Mesenteric fat pad (tissue), 1 donor: ENCODE measurements at places on chromosomes 4 and X.

- DNase-seq, result no peak
Observed at GRCh38 chr4:22471999-22472461, 43.8 kb downstream of the ADGRA3 start.

DNA sequence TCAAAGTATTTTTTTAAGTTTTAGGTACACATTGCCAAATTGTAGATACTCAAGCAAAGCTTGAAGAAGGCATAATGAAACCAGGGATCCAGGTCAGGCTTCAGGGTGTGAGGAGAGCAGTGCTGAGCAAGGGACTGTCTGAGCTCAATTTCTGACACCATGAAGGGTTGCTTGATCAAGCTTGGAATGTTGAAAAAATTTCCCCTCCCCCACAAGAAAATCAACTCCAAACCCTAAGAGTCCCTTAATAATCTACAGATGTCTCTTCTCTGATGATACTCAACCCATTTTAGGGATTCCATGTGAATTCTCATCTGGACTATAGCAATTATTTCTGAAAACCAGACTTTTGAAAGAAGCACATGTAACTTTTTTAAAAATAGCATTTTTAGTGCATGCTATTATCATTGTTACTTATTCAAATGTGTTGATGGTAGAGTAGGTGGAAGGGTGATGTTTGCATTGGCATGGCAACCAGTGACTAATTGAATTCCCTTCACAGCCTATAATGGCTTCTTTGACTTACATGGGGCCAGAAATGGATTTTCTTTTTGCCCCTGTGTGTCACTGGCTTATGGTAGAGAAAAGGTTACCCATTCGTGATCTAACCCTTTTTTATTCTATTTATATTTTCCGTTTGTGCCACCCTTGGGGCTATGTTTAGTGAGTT is 252.0 kb downstream of the FBXW7 start:
- no peak for DNase-seq

- no peak for DNase-seq
Observed at GRCh38 chrX:120358737-120359456, 3.0 kb upstream of the ATP1B4 start.

DNA sequence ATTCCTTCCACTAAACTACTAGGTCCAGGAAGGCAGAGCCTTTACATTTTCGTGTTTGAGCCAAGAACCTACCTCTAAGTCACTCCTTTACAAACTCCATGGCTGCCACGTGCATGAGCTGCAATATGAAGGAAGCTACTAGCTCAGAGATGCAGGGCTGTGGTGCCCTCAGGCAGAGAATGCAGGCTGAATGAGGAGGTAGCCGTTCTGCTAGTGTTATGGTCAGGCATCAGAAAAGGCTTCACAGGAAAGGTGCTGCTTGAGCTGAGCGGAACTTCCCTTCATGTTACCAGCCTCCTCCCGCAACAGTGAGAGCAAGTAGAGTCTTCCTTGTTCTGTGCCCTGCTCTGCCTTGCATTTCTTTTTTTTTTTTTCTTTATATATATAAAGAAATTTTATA is 148.3 kb upstream of the PACRGL start:
- DNase-seq, result no peak

DNA sequence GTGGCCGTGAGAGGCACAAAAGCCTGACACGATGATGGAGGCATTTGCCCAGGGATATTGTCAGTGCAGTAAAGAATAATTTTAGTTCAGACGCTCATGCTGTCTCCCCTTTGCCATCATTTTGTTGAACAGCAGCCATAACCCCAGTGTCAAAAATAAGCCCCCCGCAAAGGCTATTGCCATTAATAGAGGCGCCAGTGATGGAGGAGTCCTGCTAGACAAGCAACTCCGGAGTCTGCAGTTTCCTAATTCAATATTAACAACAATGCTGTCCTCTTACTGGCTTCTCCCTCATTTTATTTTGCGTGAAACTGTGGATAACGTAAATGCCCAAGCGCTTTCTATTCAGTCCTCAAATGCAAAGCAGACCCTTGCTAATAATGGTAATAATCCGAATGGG is 603 bp upstream of the SMS start:
- DNase-seq, result no peak

DNA sequence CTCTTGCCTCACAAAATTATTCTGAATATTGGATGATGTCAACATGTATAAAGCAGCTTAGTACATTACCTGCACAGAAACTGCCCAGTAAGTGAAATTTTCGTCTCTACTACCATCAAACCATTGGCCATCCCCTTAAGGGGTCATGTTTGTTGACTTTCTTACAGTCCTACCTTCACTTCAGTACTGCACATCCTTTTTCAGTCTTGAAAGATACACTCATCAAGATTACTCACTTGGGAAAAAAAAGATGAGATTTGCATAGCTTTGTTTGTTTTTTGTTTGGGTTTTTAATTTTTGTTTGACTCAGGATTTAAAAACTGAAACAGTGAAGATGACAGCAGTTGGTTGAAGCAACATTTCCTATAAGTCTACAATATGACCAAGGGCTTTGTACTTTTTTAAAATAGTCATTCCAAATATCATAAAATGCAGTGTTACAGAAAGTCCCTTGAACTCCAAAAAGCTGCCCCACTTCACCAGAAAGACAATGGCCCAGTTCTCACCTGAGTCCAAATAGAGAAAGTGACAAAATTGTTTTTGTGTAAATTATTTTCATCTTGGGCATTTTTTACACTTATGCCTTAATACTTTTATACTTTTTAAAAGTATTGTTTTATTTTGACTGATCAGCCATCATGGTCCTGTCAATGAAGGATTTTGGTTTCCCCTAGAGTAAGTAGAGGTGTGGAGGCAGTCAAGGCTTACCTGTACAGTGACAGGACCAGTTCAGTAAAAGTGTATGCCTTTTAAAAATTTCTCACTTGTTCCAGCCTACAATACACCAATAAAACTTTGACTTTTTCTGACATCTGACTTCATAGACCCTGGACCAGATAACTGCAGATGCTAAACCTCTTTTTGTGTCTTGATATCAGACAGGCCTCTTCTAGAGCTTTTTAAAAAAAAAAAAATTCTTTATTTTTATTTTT is 59.7 kb upstream of the EDA2R start:
- no peak for DNase-seq
